Coronary artery (tissue), 2 donors: ENCODE measurements at places on chromosomes 2 and 18.

GRCh38 chr2:156652691-156653090, 216.5 kb downstream of the GPD2 start:
- no peak for DNase-seq

DNA sequence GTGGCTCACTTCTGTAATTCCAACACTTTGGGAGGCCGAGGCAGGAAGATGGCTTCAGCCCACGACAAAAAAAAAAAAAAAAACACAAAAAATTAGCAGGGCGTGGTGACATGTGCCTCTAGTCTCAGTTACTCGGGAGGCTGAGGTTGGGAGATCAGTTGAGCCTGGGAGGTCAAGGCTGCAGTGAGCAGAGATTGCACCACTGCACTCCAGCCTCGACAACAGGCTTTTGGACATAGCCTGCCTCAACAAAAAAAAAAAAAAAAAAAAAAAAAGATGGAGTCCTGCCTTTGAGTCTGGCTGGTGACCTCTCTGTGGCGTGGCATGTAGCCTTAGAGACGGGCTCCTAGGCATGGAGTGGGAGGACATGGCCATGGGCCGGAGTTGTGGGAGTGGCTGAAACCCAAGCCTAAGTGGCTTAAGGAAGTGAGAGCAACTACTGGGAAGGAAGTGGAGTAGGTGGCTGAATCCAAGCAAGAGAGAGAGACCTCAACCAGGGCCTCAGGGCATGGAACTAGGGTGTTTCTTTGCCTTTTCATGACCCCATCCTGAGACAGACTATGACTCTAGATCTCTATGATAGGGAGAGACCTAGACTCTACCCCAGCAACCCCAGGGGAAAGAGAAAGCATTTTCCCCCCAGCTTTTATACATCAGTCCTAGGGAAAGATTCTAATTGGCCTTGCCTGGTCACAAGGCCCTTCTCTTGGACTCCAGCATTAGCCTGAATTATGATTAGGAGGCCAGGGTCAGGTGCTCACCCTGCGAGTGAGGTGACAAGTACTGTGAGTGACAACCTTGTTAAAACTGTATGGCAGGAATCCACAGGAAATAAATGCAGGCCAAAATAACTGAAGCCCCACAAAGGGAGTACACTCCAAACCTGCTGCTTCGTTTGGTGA, 34.2 kb downstream of the NPAS2 start:
- DNase-seq, result no peak

DNA sequence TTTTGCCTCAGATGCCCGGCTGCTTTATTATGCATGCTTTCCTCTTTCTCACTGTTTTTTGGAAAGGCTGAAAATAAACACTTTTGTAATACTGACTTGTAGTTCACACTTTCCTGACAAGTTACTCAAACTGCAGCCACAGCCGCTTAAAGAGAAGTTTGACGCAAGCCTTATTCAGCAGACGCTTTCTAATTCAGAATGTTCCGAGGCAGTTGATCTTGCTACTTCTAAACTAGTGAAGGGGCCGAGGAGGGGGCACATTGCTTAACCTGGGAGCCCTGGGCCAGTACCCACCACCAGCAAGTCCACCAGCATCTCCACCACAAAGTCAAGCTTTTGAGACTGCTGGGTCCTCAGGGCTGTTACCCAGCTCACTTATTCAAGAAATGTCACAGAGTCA, 71.8 kb upstream of the SPRED2 start:
- DNase-seq, result no peak

GRCh38 chr2:175926272-175926671, 75.8 kb downstream of the LNPK start:
- no peak for DNase-seq

GRCh38 chr2:56589835-56590234, 406.0 kb downstream of the CCDC85A start:
- no peak for DNase-seq

DNA sequence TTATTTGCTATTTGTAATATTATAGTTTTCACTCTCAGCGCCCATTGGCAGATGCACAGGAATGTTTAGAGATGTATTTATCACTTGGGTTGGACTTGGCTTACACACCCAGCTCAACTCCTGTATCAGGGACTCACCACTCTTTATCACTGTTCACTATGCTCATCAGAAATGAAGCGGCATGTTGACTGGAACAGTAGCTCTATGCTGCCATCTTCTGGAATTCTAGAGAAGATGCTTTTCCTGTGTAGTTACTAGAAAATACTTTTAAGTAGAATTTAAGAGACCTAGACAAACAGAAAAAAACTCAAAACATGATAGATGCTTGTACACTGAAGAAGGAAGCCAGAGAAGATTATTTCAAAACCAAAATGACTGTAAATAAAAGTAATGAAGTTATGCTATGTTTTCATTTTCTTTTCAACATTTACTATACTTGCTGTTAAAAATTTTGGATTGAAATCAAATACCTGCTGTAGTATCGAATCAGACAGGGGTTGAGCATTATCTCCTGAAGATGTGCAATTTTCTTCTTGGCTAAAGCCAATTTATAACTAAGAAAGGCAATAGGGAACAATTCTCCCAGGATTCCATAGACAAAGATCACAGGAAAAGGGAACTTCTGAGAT, 47.4 kb upstream of the NXPH2 start:
- no peak for DNase-seq

DNA sequence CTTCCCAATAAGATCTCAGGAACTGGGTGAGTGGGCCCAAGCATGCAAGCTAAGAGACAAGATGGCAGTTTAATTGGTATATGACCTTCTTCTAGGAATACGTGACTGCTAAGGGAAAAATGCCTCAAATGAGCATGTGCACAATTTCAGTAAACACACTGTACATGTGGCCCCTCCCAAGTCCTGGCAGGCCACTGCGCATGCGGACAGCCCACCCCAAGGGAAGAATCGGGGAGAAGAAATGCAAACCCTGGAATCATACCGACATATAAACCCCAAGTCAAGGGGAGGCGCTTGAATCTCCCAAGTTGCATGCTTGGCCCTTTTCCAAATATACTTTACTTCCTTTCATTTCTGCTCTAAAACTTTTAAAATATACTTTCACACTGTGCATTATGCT, 15.2 kb upstream of the CCDC93 start:
- DNase-seq, result no peak
